ENCODE measurements at places on chromosomes 16 and 17. TPM values are rescaled to one million over a fixed set of nuclear protein-coding genes. Genes with fewer than 3 reads are reported as not detected.

Gene KRT20
- total RNA-seq = not detected

DNA sequence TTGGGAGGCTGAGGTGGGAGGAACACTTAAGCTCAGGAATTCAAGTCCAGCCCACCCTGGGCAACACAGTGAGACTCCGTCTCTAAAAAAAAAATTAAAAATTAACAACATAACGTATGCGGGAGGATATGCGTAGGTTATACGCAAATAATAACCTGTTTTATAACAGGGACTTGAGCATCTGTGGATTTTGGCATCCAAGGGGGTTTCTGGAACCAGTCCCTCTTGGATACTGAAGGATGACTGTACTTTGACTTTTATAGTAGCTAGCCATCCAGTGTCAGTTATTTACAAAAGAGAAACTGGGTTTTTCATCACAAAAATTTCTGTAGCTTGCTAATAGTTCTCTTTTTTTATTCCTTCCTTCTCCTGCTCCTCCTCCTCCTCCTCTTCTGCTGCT is 64.5 kb downstream of the TNRC6C start:
- DNase-seq = no peak
- H3K4me1 ChIP-seq = peaks cover 3% of the 10 kb centered on the region
- H3K4me3 ChIP-seq = no peak overlapping the region
- peaks cover 2% of the 10 kb centered on the region for H3K36me3 ChIP-seq

- H3K4me3 ChIP-seq = no peak overlapping the region
- DNase-seq = no peak
- H3K27ac ChIP-seq = no peak overlapping the region
- no peaks in the 10 kb centered on the region for H3K27me3 ChIP-seq
- no peaks in the 10 kb centered on the region for H3K36me3 ChIP-seq
Measured at GRCh38 chr17:48261297-48261880, 153.8 kb downstream of the SNX11 start.

Gene TBC1D28
- total RNA-seq = not detected

Gene CEP295NL
- total RNA-seq = 8.2 TPM

Gene EFNB3
- total RNA-seq = 4.1 TPM

DNA sequence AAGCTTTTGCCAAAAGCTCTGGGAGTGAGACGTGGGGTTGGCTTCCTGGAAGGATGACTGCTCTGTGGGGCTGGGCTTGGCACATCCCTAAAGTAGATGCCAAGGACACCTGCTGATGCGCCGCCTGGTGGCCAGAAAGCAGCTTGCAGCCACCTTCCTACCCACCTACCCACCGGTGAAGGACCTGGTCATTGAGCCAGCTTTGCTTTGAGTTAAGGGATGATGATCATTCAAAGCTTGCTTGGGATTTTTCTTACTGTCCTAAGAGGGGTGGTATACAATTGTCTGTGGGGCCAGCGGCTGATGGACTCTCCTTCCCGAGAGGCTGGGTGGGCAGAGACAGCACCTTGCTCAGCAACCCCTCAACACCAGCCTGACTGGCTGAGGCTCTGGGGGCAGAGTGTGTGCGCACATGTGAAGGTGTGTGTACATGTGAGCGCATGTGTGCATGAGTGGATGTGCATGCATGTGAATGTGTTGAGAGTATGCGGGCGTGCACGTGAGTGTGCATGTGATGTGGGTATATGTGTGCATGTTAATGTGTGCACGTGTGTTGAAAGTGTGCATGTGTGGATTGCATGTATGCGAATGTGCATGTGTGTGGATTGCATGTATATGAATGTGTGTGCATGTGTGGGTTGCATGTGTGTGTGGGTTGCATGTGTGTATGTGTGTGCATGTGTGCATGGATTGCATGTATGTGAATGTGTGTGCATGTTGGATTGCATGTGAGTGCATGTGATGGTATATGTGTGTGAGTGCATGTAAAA is 18.6 kb downstream of the C1QTNF1 start:
- no peak overlapping the region for H3K4me3 ChIP-seq
- no peak for DNase-seq

GRCh38 chr17:16181581-16181980 is 33.8 kb downstream of the NCOR1 start:
- H3K4me1 ChIP-seq = no peaks in the 10 kb centered on the region
- no peak overlapping the region for H3K4me3 ChIP-seq
- H3K36me3 ChIP-seq = peaks cover 5% of the 10 kb centered on the region
- H3K27ac ChIP-seq = no peak overlapping the region
- no peaks in the 10 kb centered on the region for H3K27me3 ChIP-seq

DNA sequence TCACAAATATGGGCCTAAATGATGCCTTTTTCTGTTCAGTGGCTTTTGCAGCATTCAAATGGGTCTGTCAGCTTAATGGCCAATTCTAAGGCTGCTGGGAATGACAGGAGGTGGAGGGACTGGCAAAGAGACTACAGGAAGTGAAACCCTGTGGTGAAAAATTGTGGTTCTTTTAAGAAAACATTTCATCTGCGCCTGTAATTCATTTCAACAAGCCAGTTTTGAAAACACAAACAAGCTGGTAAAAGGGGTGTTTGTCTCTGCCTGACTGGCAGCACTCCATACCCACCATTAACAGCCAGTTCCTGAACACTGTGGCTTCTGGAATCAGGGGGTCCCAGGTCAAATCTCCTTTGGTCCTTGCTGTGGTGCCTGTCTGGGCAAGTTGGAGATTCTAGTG is 3.6 kb upstream of the KDM8 start:
- no peak overlapping the region for H3K27ac ChIP-seq
- no peak overlapping the region for H3K4me3 ChIP-seq
- no peak for DNase-seq
- no peaks in the 10 kb centered on the region for H3K36me3 ChIP-seq
- H3K4me1 ChIP-seq = peaks cover 13% of the 10 kb centered on the region

- peaks cover 6% of the 10 kb centered on the region for H3K4me1 ChIP-seq
- no peak overlapping the region for H3K27ac ChIP-seq
- no peak overlapping the region for H3K4me3 ChIP-seq
- no peak for DNase-seq
- H3K27me3 ChIP-seq = no peaks in the 10 kb centered on the region
Measured at GRCh38 chr17:81256616-81257015, 17.5 kb downstream of the NDUFAF8 start.

DNA sequence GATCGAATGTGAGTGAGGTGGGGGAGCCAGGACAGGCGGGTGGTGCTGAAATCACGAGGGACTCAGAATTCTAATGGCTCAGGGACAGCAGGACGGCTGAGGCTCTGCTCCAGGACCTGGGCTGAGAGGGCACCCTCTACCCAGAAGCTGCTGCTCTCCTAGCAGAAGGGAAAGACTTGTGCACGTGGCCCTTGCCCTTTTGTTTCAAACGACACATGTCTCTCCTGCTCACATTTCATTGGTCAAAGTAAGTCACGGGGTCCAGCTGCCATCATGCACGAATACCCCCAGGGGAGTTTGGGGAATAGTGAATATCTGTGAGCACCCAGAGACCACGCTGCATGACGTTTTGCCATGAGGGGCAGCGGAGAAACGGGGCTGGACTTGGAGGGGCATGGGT is 73.2 kb downstream of the RTN4RL1 start:
- no peak overlapping the region for H3K4me3 ChIP-seq
- peaks cover 12% of the 10 kb centered on the region for H3K4me1 ChIP-seq
- H3K27me3 ChIP-seq = no peaks in the 10 kb centered on the region
- H3K27ac ChIP-seq = no peak overlapping the region
- DNase-seq = no peak

Gene TAT
- 0.74 TPM for total RNA-seq

DNA sequence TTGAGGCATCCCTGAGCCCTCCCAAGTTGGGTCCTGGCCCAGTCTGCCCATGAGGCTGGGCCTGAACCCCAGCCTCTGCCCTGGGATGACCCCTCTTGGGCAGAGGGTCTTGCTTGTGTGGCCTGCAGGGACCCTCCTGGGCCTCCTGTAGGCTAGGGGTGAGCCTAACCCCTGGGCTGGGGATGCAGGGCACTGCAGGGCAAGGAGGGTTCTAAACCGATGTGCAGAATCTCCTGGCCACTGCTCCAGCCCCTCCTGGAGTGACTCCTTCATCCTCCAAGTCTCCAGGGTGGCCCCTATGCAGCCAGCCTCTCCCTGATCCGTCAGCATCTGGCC is 37.5 kb downstream of the LGALS9 start:
- H3K36me3 ChIP-seq = no peaks in the 10 kb centered on the region
- DNase-seq = no peak
- no peaks in the 10 kb centered on the region for H3K27me3 ChIP-seq
- no peak overlapping the region for H3K4me3 ChIP-seq
- H3K27ac ChIP-seq = no peak overlapping the region

Gene GFAP
- total RNA-seq = 0.25 TPM

Measured in lung (tissue), 17 donors.